Activated naive CD4-positive, alpha-beta T cell treated with anti-CD3 and anti-CD28 coated beads, Interleukin-2, amount 10 ng/mL, durations not matched to agents 7 days and 5 days (primary cell): ENCODE measurements at places on chromosomes 13 and 19.
A peak's percentile ranks its signal among the peaks of the same experiment; 100 is the strongest.

- DNase-seq, result no peak
These were observed 397.8 kb downstream of the SLITRK5 start for GRCh38 chr13:88068975-88069374.

DNA sequence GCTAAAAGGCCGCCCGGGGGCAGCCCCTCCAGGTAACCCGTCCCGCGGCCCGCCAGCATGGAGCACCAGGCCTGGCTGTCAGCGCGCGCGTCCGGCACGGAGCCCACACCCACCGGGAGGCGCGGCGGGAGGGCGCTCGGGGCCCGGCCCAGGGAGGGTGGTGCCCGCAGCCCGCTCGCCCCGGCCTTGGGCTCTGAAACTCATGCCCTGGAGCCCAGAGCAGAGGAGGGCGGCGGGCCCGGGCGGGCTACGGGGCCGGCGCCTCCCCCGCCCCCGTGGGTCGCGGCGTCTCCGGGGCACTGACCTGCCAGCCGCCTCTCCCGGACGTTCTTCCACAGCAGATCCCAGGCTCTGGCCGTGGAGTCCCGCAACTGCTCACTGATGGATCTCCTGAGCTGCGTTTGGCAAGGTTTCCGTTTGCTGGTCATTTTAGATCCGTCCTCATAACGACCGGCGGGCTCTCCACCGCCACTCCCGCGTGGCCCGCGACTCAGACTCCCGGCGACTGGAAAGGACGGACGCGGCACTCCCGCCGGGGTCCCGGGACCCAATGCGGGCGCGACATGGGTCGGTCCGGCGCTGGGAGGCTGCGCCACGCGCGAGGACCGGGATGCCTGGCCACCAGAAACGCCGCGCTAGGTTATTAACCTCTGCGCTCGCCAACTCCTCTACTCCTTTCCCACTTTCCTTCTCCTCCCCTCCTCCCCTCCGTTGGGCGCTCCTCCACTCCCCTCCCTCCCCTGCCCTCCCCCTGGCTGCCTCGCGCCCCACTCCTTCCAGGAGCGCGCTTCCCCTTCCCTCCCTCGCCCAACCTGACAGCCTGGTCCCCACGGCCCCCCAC is 64.7 kb upstream of the STARD13 start:
- DNase-seq, result no peak

DNA sequence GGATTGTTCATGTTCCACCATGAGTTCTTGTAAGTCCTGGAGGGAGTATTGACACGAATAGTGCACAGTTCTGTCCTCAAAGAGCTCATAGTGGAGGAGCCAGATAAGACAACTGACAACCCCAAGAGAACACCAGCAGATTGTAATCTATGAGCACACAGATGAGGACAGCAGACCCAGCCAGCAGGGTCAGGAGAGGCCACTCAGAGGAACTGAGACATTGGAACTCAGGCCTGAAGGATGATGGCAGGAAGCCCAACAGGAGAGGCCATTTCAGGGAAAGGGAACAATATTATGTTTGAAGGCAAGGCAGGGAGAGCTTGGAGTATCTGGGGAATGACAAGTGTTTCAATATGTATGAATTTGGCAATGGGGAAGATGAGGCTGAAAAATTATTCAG is 63.7 kb upstream of the IPO5 start:
- no peak for DNase-seq

DNA sequence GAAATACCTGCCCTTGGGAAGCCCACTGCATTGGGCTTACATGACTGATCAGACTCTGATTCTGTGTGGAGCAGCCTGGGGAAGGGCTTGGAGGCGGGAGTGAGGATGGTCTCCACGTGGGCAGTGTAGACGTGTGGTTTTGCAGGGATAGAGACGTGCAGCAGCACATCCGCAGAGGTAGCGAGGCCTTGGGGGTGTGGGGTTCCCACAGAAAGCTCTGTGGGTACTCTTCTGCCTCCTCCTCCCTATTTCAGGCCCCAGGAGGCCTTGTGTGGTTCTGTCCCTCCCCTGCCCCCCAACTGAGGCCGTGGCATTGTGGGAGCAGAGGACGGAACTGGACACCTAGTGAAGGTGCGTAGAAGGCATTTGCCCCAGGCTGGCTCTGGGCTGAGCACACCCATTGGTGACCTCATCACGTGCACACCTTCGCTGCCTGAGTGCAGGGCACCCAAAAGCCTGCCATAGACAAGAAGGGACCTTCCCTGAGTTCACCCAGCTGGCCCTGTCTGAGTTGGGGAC is 28.9 kb downstream of the PPP1R37 start:
- DNase-seq, result no peak

DNA sequence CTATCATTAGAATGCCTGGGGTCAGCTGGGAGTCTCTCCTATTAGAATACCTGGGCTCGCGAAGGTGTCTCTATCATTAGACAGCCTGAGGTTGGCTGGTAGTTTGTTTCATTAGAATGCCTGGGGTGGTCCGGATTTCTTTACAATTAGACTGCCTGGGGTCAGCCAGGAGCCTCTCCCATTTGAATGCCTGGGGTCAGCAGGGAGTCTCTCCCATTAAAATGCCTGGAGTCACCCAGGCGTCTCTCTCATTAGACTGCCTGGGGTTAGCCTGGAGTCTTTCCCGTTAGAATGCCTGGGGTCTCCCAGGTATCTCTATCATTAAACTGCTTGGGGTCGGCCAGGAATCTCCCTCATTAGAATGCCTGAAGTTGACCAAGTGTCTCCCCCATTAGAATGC is 1458.3 kb downstream of the UQCRFS1 start:
- no peak for DNase-seq

- peak; percentile 82 for DNase-seq
These were observed 607 bp upstream of the ZNF566 start for GRCh38 chr19:36489920-36490415.

DNA sequence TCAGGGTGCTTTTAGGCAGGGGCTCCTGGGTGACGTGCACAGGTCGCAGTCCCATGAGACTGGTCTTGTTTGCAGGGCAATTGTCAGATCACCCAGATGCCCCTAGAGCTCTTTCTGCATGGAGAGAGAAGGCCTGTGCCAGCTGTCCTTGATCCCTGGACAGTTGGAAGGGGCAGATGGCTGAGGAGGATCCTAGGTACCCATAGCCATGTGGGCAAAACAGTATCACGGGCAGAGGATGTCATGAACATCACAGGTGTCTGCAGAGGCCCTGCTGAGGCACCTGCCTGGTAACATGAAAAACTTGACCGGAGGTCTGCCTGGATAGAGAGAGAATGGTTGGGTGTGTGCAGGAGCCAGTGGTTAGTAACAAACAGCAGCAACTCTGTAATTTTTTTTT is 99.3 kb downstream of the ZNF536 start:
- DNase-seq, result no peak

DNA sequence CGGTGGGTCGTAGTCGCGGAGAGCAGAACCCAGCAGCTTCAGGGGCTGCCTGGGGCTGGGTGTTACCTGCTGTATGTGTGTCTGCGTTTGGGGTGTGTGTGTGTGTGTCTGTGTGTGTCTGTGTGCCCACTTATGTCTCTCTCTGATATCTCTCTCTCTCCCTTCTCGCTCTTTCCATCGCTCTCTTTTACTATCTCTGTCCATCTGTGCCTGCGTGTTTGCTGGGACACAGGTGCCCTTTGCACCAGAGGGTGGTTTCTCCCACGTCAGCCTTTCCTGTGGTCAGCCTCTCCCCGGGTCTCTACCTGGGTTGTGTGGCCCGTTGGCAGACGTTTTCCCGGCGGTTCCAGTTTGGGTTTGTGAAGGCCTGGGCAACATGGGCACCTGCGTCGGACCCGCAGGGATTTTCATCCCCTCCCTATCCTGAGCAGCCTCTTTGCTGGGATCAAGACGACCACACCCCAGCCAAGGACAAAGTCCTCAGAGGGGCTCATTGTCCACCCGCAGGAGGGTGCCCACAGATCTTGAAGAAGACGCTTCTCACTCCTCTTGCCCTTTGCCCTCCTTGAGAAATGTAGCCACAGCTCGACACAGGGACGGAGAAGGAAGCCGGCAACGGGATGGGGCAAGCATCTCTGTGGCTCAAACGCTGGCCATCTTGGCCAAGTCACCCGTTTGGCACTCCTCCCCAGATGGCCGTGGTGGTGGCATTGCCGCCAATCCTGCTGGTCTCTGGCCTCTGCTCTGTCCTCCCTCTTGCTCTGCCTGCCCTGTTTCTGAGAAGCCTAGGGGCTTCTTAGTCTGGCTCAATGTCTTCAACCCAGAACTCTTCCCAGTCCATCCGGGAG is 43.3 kb downstream of the ZNF146 start:
- DNase-seq, result no peak

DNA sequence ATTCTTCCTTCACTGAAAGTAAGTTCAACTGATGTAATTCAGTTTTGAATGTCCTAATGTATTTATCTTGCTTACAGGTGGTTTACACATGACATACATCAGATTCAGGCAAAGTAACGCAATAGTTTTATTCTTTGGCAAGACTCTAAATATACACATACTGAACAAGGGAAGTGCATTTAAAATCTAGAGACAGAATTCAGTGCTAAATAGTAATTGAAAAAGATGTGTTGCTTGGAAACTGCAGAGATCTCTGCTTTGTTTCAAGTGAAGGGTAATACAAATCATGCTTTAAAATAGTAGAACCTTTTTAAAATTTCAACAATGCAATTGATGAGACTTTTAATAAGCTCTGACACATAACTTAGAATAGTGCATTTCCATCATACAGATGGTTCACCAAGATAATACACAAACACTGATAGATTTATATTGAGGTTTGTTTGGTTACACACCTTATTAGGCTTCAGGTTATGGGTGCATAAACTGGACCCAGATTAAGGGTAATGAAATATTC is 581.0 kb upstream of the MIR17HG start:
- no peak for DNase-seq

DNA sequence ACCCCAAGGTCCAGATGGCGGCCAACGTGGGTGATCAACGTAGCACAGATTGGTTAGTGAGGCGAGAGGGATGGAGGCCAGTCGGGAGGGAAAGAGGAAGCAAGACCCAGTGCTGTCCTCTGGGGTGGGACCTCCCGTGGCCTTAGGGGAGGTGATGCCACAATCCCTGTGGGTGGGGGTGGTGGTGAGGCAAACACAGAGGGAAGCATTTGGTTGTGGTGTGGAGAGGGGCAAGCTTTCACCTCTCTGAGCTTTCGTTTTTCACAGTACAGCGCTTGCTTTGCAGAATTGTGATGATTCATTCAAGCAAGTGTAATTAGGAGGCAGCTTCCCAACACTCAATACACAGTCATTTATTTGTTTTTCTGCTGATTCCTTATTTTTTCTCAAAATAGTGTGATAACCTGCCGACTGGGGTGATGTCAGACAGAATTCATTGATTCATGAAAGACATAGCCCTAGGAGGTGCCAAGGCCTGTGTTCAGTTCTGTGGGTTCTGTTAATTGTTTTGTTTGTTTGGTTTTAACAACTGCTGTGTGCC is 2.4 kb downstream of the LENG8 start:
- no peak for DNase-seq

DNA sequence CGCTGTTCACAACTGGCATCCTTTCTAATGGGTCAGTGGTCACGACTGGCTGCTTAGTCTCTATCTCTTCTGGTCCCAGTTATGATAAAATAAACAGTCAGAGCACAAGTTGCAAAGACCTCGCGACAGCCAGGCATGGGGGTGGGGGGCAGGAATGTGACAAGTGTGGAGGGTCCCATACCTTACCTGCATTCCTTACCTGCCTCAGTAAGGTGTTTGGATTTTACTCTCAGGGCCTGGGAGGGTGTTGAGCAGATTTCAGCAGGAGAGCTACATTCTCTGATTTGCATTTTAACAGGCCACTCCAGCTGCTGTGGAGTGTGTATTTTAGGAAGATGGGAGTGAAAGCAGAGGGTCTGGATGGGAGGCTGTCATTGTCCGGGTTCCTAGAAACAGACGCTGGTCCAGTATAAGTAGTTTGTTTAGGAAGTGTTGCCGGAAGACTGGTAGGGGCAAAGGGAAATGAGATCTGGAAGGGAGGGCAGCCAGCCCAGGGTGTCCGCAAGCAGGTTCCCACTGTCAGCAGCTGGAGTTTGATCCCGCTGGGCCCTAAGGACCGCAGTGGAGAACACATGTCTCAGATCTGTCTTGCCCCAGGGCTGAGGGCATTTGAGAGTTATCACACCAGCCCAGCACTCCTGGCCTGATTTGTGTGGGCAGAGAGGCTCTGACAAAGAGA is 920.0 kb downstream of the UQCRFS1 start:
- no peak for DNase-seq

DNA sequence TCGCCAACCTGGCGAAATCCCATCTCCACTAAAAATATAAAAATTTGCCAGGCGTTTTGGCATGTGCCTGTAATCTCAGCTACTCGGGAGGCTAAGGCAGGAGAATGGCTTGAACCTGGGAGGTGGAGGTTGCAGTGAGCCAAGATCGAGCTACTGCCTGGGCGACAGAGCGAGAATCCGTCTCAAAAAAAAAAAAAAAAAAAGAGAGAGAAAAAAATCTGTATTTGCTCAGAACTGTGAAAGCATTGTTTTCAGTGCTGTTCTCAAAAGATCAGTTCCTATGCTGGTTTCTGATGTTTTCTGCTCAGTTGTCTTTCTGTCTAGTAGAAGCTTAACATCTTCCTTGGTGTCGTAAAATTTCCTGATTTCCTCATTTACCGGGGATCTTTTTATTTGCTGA is 2.5 kb downstream of the SF3A2 start:
- no peak for DNase-seq

- no peak for DNase-seq
These were observed 49.5 kb upstream of the RFXAP start for GRCh38 chr13:36769545-36769944.

- DNase-seq, result no peak
These were observed 242.2 kb upstream of the EDNRB start for GRCh38 chr13:78160793-78161192.

- no peak for DNase-seq
These were observed 29.5 kb downstream of the UPF1 start for GRCh38 chr19:18861235-18861634.

DNA sequence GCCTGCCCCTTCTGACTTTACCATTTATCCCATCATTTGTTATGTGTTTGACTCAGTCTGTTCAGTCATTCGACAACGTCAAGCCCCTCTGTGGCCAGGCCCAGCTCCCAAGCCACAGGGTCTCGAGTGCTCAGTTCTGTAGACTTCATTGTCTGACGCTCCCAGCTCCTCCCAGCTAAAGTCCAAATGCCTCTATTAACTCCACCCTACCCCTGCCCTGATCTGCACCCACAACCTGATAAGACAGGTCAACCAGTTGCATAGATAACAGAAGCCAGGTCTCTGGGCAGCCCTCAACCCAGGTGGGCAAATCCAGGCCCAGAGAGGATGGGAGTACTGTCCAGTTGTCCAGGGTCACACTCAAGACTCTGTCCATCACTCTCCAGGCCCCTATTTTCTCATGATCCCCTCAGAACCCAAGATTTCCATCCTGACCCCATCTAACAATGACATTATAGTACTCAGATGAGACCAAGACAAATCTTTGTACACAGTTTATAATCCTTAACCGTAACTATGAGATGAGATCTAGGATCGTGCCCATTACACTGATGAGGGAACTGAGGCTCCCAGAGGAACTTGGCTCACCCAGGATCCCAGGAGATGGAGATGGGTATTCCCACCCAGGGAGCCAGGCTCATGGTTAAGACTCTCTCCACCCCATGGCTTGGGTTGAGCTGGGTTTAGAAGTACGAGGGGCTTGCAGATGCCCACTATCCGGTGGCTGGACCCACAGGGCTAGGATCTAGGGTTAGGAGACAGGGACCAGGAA is 1.1 kb downstream of the TM6SF2 start:
- DNase-seq, result no peak

GRCh38 chr13:75372923-75373841 is 108.8 kb downstream of the TBC1D4 start:
- DNase-seq, result no peak

GRCh38 chr13:113942591-113943103 is 31.2 kb downstream of the C13orf46 start:
- no peak for DNase-seq
